ENCODE measurements at places on chromosomes 5 and 9.

DNA sequence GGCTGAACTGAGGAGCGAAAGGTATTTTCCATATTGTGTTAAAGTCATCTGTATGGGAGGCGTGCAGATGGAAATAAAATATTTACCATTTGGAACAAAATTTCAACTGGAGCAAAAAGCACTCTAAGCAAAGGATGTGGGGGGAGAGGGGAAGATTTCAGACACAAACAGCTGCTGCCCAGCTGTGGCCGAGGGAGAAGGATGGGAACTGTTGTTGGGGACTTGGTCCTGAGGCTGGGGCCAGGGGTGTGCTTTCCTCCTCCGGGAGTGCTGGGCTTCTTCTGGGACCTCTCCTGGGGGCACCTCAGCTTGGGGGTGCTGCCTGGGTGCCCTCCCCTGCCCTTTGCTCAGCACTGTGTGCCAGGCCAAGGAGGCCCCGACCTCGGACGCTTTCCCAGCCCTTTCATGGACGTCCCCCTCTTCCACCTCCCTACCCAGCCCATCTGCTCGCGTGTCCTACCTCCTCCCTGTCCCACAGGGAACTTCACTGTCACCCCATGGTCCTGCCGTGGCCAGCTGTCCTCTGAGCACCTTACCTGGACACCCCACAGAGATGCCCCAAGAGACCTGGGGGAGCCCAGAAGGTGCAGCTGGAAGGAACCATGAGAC is 101.9 kb upstream of the COL5A1 start:
- DNase-seq = no peak

- DNase-seq = peak; percentile 12
Observed at GRCh38 chr5:88940713-88941112, 57.7 kb upstream of the MEF2C start.

DNA sequence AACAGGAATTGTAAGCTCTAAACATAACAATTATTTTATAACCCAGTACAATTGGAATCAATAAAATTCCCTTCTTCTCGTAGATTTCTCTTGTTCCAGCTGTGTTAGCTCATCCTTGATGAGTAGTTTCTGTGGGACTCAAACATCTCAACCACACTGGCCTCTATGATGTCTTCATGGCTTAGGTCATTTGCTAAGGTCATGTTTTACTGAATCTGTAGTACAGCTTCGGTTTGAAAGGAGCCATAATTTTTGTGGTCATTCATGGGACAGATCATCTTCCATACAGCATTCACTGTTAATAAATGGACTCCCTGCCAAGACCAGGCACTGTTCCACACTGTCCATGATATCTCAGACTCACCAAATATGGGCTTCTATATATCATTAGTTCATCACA is 369.0 kb upstream of the RFX3 start:
- peak; percentile 62 for DNase-seq

GRCh38 chr9:29209748-29210291 is 1636.5 kb upstream of the C9orf72 start:
- no peak for DNase-seq

DNA sequence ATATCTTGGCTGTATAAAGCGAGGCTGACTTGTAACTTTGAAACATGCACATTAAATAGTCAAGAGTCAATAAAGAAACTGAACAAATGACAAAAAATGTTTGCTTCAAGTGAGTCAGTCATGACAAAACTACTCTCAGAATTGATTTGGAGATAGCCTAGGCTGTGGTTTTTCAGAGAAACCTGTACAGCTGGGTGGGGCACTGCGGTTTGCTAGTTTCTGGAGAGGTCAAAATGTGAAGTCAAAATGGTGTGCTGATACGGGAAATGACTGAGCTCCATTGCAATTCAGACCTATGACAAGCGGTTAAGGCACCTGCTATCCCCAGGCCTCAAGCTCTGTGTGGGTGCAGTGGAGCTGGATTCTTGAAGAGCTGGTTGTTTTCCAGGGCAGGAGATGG is 10.3 kb upstream of the CD180 start:
- DNase-seq = no peak

DNA sequence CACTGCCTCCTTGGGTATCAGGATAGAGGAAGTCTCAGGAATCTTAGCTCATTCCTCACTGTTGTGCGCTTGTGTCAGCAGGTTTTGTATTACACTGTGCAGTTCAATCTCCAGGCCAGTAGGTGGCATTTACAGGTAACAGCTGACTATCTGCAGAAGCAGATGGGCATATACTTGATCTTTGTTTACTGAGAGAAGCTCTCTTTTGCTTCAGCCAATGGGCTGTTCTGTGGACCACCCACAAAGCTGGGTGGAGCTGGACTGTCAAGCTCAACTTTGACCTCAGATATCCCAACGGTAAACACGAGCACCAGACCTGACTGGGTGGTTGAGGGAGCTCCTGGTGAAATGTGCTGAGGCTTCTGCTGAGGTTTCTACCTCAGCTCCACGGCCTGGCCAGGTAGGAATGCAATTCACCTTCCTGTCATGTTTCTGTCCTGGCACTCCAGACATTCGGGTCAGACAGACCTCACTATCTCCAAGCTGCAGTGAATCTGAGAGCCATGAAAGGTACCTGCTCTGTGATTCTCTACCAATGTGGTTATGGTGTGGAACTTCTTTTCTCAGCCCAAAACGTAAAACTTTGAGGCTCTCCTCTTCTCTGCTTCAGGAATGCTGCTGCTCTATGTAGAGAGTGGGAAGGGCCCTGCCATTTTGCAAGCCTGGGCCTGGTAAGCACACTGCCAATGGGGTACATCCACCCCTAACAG is 167.9 kb upstream of the ACTBL2 start:
- DNase-seq = peak; percentile 63

DNA sequence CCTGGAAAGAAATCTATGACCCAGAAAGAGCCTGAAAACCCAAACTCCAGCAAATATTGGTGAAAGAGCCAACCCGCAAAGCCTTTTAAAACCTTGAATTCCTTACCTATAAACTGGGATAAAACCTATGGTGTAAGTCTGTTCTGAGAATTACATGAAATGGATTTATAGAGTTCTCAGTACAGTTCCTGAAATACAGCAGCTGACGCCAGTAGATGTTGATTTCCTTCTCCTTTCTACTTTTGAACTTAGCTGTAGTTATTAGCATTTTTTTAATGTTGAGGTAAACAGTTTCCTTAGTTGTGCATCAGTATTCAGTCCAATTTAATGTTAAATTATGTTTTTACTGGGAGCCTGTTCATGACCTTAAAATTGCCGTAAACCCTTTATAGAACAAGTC is 3.7 kb downstream of the SPIN1 start:
- no peak for DNase-seq

GRCh38 chr5:97534166-97534565 is 351.1 kb upstream of the RIOK2 start:
- peak; percentile 89 for DNase-seq

DNA sequence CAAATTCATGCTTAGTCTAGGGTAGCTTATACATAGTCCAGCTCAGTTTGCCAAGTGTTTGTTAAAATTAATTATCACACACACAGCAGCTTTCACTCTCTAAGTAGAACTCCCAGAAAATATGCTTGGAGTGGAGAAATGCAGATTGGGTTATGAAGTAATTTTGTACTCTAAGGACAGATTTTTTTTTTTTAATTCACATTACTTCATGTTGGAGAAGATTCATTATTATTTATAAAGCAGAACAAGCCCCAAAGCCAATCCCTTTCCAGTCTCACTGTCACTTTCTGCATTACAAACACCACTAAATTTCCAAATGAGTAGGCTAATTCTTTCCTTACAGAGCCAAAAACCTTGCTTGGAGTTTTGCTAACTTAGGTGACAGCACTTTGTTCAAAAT is 11.7 kb upstream of the C9orf72 start:
- DNase-seq = no peak

- DNase-seq = peak; percentile 10
Observed at GRCh38 chr5:138989720-138990119, 114.6 kb upstream of the LRRTM2 start.

- DNase-seq = no peak
Observed at GRCh38 chr5:148880696-148881095, 54.3 kb downstream of the ADRB2 start.

All from adipocyte (in vitro differentiated cells).